Right forelimb (tissue), 1 donor: ENCODE measurements at places on chromosomes 12 and 14.

DNA sequence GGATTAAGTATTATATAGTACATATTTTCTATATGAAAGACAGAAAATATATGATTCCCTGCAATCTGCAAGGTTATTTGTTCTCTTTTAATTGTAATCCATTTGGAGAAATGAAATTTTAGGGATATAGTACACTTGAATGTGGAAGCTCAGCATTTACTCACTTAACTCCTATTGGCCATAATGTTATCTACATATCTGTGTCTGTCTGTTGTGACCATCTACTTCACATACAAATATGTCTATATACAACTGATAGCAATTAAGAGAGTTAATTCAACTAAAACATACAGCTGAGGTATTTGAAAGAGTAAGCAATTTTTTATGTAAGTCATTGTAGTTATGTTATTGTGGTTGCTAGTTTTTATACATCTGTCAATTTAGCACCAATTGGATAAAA lies 12.9 kb downstream of the FOXG1 start:
- no peak for DNase-seq

- DNase-seq = no peak
Measured at GRCh38 chr12:88306471-88307069, 164.5 kb downstream of the TMTC3 start.

- peak; percentile 93 for DNase-seq
Measured at GRCh38 chr12:68406134-68406576, 74.0 kb upstream of the MDM1 start.

GRCh38 chr14:49189375-49189774 lies 396.8 kb downstream of the RPS29 start:
- no peak for DNase-seq

DNA sequence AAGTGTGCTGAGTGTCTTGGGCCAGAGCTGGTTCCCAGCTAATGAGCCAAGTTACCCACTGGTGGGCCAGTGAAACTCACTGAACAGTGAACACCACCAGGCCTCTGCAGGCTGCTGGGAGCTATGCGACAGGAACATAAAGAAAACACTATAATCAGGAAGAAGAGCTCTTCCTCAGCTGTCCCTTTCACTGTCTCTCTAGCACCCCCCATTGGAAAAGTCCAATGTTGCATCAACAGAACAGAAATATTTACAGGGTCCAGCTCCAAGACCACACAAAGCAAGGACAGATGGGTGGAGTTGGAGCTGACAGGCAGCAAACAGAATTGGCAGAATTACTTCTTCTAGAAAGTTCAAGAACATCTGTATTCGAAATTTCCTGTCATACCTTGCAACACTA lies 903.6 kb upstream of the TMEM132C start:
- no peak for DNase-seq

DNA sequence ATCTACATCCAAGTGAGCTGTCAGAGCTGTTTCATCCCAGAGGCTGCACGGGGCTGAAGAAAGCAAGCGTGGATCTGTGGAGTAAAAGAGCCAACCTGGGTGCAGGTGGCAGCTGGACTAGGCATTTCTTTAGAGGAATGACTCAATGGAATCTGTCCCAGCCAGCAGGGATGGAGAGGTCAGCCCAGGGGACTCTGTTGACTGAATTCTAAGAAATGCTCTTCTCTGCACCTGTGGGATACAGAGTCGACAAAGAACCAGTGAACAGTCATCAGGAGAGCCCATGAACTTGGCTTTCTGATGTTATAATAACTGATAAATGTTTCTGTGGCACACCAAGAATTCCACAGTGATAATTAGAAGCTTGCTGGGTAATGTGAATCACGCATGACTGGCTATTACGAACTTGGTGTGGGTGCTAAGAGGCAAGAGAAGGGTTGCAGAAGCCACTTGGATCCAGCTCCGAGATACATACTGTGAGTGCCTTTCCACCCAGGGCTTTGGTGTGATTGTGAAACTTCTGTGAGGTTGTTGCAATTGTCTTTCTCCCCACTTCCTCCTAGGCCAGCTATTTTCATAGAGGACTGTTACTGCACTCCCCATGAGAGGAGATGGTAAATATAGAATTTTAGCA lies 16.2 kb downstream of the PYGL start:
- no peak for DNase-seq

- no peak for DNase-seq
Measured at GRCh38 chr14:98368916-98369315, 903.1 kb downstream of the BCL11B start.

- DNase-seq = no peak
Measured at GRCh38 chr12:44154128-44154527, 318.2 kb downstream of the TMEM117 start.

DNA sequence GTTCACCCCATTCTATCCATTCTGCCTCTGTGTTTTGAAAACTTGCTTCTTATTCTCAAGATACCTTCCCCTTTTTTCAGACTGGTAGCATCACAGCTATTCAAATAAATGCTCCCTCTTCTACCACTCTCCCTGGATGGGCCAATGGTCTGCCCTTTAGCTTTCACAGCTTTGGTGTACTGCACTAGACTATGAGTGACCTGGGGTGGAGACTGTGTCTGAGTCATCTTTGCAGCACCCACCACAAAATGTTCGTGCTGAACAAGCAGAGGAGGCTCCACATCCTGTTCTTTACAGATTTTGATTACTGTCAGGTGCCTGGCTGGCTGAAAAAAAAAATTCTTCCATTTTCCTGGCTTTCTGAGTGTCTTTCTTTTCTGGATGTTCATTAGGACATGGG lies 1104.1 kb upstream of the TMEM132C start:
- DNase-seq = no peak

DNA sequence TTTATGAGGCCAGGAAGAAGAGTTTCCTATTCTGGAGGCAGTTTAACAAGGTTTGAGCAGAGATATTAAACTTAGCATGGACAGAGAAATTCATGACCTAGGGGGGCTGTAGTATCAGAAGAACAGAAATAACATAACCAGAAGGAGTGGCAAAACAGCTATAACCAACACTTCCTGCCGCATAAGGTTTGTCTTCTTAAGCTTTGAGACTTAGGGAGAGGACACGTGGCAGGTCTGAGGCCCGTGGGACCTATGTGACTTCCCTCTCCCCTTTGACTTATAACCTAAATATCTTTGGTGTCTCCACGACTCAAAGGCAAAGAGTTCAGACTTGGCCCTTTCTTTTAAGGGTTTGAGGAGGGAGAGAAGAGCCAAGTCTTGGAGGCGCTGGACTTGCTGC lies 119.1 kb upstream of the PZP start:
- no peak for DNase-seq

- DNase-seq = no peak
Measured at GRCh38 chr12:111126331-111126730, 206.0 kb upstream of the MYL2 start.

DNA sequence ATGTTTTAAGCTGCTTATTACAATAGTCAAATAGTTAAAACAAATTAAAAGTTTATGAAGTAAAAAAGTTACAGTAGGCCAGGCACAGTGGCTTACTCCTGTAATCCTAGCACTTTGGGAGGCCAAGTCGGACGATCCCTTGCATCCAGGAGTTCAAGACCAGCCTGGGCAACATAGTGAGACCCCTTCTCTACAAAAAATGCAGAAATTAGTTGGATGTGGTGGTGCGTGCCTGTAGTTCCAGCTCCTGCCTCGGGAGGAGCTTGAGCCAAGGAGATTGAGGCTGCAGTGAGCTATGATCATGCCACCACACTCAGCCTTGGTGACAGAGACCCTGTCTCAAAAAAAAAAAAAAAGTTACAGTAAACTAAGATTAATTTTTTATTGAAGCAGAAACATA lies 142.6 kb downstream of the MIPOL1 start:
- DNase-seq = no peak

DNA sequence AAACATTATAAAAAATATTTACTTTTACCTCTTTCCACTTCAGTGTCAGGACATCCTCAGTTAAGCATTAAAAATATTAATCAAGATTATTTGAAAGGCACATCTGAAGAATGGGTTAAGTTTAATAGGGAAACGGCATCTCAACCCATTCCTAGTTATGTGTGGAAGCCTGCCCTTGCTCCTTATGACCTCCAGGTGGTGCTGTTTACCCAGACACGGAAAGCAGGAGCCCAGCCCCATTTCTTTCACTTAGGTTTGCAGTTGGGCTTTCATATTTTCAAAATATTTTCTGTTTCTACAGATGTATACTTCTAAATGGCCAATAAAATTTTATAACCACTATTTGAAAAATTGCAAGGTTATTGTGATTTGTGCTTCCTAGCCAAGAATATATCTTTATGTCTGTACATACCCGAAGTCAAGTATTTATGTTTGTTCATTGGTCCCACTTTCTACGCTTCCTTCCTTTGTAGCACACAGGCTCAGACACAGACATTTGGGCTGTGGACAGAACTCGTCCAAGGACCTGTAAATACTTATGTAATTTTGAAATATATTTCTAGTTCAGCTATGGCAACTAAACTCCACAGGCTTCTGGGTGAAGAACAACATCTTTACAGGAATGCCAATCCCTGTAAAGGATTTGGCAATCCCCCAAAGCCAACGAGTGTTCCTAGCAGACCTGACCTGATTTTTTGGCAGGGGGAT lies 247.1 kb downstream of the AKAP6 start:
- peak; percentile 63 for DNase-seq

GRCh38 chr14:93778856-93779629 lies 9.2 kb downstream of the PRIMA1 start:
- DNase-seq = no peak

GRCh38 chr12:46266869-46267574 lies 1.8 kb downstream of the SLC38A1 start:
- peak; percentile 48 for DNase-seq

DNA sequence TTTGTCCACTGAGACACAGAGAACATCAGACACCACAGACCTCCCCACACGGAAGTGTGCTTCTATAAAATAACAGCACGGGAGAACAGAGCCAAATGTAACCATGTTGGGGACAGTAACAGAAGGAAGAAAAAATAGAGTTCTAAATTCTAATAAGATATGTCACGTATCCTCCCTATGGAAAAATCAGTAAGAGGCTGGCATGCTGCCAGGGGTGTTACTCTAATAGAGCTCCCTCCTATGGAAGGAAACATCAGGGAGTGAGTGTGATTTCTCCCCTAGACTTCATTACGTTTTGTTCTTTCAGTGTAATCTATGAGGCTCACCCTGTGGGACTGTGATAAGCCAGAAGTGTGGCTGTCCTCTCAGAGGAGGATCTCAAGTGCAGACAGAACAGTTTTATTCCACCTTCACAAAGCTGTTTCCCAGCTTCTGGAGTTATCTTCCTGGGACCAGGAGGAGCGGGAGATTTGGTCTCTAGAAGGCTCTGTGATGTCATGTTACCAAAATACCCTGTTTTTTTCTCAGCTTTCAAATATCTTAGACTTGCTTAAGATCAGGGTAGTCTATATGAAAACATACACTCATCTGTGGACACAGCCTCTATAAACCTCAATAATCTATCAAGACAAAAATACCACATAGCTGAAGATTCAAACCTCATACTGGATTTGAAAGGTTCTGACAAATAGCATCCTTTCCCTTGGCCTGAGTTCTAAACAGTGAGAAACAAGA lies 69.3 kb downstream of the ZFC3H1 start:
- DNase-seq = no peak

- DNase-seq = no peak
Measured at GRCh38 chr12:118773956-118774723, 207.2 kb upstream of the SRRM4 start.

DNA sequence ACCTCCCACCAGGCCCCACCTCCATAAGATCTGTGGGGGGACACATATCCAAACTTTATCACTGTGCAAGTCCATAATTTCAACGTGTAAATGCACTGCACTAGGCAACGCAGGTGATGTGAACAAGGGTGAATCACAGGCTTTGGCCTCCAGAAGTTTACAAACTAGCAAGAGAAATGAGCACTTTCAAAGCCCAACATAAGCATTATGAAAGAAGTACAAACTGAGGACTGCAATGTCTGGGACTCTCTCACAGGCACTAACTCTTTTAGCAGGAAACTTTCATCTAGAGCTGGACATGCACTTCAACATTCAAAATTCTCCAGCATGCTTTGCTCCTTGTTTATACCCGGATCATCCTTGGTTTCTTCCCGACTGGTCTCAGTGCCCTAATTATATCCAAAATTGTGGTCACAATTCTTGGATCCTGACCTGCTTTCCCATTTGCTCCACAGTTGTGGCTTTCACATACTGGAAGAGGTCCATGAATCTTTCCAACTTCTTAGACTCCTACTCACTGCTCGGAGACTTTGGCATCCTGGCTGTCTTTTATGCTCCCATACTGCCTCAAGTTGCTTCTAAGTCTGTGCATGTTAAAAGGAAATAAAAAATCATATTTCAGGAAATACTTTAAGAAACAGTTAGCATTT lies 44.9 kb upstream of the STRAP start:
- DNase-seq = no peak

DNA sequence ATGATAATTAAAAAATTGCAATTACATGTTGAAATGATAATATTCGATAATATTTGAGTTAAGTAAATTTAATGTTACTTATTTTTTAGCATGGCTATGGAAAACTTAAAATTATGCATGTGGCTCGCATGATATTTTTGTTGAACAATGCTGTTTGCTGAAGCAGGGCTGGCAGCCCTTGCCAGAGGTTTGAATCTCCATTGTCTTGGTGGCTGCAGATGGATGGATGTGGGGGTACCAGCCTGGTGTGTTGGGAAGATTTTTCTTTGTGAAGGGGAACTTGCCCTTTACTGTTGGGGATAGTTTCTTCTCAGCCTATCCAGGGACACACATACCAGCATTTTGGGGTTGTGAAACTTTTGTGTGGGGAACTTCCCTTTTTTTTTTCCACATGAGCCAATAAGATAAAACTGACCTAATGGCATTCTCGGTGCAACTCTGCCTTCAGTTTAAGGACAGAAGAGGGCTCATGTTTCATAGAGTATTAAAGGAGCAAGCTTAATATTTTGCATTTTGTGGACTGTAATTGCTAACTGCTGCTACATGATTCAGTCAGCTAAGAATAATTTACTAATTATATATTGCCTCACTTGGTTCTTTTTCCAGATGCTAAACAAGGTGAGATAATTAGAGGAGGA lies 8.8 kb downstream of the RASSF3 start:
- no peak for DNase-seq

- no peak for DNase-seq
Measured at GRCh38 chr14:99728981-99729451, 44.9 kb downstream of the CYP46A1 start.

DNA sequence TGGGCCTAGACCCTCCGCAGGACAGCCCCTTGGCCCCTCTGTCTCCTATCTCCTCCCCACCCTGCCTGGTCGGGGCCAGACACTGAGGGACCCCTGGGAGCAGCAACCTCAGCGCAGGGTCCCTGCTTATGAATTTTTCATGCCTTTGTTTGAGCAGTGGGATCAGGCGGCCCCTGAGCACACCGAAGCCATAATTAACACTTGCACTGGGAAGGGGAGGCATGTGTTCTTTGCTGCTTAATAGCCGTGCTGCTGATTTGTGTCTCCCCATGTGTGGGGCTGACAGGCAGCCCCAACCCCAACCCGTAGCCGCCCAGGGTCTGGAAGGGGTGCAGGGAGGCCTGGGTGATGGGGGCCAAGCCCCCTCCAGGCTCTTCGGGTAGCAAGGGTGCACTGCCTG lies 52.7 kb downstream of the FBRSL1 start:
- no peak for DNase-seq

- DNase-seq = no peak
Measured at GRCh38 chr12:62711631-62712241, 223.2 kb downstream of the PPM1H start.

GRCh38 chr12:133058203-133059113 lies 21.1 kb downstream of the ZNF84 start:
- DNase-seq = no peak

- DNase-seq = no peak
Measured at GRCh38 chr14:89775946-89776345, 178.6 kb downstream of the EFCAB11 start.
